ENCODE measurements at places on chromosomes 6 and 20. TPM values are rescaled to one million over a fixed set of nuclear protein-coding genes. Genes with fewer than 3 reads are reported as not detected.

GRCh38 chr6:135852746-135853145 is 1.2 kb downstream of the PDE7B start:
- no peak for DNase-seq

GNMT gene
- 0.16 TPM for polyA plus RNA-seq

- DNase-seq = no peak
Measured at GRCh38 chr6:26250698-26251044, 114.3 kb upstream of the BTN3A2 start.

- DNase-seq = peak; percentile 87
Measured at GRCh38 chr6:138722425-138723371, 50.9 kb upstream of the CCDC28A start.

GRCh38 chr6:134425513-134425912 is 107.6 kb upstream of the SGK1 start:
- DNase-seq = no peak

CCDC170 gene
- 0.05 TPM for polyA plus RNA-seq

DNA sequence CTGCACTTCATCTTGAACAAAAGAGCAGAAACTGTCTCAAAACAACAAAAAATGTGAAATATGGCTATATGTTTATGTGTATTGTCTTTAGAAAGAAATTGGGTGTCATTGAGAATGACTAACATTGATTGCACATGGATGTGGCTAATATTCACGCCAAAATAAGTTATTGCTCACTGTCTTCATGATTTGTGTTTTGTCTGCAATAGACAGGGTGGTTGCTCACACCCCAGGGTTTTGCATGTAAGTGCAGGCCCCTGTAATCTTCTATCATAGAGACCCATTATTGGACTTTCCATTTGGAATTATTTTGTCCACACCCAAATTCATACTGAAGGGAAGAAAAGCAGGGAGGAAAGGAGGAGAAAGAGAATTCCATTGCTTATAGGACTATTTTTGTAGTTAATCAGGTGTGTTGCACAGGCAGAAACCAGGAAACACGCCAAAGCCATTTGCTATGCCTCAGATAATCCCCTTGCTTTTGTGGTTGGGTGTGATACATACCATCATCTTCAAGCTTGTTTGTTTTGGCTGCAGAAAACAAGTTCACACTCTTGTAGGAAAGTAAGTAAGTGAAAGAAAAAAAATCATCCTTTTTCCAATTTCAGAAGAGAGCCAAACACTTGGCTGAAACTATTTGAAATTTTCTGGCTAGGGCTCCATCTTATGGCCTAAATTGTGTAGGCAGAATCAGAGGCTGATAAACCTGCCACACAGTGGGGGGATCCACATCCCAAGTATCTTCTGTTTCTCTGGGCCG is 214.1 kb downstream of the COL12A1 start:
- DNase-seq = peak; percentile 92
